Smooth muscle cell of bladder (primary cell): ENCODE measurements at places on chromosomes 16 and 17. TPM values are rescaled to one million over a fixed set of nuclear protein-coding genes. Genes with fewer than 3 reads are reported as not detected.

The GPR139 gene
- not detected in 2 replicates for total RNA-seq

The TNP2 gene
- not detected in 2 replicates for total RNA-seq

The KRTAP4-5 gene
- total RNA-seq: not detected in 2 replicates

The PIP4K2B gene
- total RNA-seq: 26.6 and 41.3 TPM in 2 replicates

The TMEM88 gene
- 0.14 and 0.28 TPM in 2 replicates for total RNA-seq

The PIK3R6 gene
- total RNA-seq: not detected in 2 replicates

The KRTAP9-8 gene
- not detected in 2 replicates for total RNA-seq

The CORO7 gene
- 10.9 and 11.7 TPM in 2 replicates for total RNA-seq

The HAPSTR1 gene
- total RNA-seq: 55.8 and 61.7 TPM in 2 replicates

The CACNA1H gene
- total RNA-seq: 1.3 and 1.4 TPM in 2 replicates

The OR1A1 gene
- total RNA-seq: not detected in 2 replicates

The QRICH2 gene
- 1.7 and 3.0 TPM in 2 replicates for total RNA-seq

The SLC9A5 gene
- 0.83 and 0.85 TPM in 2 replicates for total RNA-seq

The ASIC2 gene
- total RNA-seq: under 0.01 and 0.18 TPM in 2 replicates

The HNF1B gene
- total RNA-seq: under 0.01 TPM in 1 of 2 replicates, not detected in the other

The ACSM2A gene
- total RNA-seq: not detected in 2 replicates

The RPL13 gene
- 3,018 and 3,893 TPM in 2 replicates for total RNA-seq

The GCSH gene
- total RNA-seq: 11.1 and 14.2 TPM in 2 replicates

The HCFC1R1 gene
- 19.9 and 26.3 TPM in 2 replicates for total RNA-seq

The NEUROD2 gene
- not detected in 2 replicates for total RNA-seq

The CMTM4 gene
- total RNA-seq: 12.9 and 15.9 TPM in 2 replicates

The ZNF785 gene
- 7.9 and 8.4 TPM in 2 replicates for total RNA-seq

The MYO18A gene
- total RNA-seq: 32.4 and 53.3 TPM in 2 replicates
